ENCODE measurements at places on chromosomes 16 and 17.

DNA sequence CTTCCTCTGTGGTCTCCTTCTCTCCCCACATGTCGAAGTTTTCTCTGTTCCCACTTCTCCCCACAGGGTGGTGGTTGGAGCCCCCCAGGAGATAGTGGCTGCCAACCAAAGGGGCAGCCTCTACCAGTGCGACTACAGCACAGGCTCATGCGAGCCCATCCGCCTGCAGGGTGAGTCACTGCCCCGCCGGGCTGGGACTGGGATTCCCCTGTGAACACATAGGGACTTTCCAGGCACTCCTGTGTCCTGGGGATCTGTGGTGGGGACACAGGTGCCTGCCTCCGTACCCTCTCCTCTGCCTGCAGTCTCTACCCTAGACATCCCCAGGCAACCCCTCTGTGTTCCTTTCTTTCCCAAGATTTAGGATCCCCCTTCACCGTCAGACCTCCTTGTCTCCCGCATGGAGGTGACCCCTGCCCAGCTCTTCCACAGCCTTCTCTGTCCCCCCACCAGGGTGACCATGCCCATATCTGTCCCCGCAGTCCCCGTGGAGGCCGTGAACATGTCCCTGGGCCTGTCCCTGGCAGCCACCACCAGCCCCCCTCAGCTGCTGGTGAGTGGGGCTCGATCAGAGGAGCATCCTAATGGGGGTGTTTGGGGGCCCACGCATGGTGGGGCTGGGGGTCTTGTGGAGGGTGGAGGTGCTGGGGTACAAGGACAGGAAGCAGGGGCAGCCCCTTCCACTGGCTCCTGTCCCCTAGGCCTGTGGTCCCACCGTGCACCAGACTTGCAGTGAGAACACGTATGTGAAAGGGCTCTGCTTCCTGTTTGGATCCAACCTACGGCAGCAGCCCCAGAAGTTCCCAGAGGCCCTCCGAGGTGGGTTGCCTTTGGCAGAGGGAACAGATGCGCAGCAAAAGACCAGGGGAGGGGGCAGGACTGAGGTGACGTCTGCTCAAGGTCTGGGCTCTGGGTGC, 5.8 kb downstream of the ITGAM start:
- DNase-seq = no peak

GRCh38 chr17:15883617-15884111, 61.3 kb upstream of the ADORA2B start:
- no peak for DNase-seq

DNA sequence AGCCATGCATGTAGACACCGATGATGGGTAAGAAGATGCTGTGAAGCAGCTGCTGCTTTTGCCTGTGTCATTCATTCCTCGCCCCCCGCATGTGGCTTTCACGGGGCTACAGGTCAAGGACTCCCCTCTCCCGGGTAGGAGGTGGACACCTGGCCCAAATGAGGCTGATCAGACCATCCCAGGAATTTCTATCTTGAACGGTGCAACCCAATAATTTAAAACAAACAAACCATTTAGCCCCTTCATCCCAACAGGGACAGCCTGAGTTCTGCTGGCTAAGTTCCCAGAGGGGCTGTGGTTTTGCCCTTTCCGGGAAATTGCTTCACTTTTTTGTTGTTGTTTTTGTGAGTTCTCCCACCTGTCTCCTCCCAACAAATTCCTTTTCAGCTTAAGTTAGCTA, 137.7 kb upstream of the CDH5 start:
- no peak for DNase-seq

- peak; percentile 80 for DNase-seq
These were observed 8.0 kb downstream of the TBC1D24 start for GRCh38 chr16:2482708-2483534.

DNA sequence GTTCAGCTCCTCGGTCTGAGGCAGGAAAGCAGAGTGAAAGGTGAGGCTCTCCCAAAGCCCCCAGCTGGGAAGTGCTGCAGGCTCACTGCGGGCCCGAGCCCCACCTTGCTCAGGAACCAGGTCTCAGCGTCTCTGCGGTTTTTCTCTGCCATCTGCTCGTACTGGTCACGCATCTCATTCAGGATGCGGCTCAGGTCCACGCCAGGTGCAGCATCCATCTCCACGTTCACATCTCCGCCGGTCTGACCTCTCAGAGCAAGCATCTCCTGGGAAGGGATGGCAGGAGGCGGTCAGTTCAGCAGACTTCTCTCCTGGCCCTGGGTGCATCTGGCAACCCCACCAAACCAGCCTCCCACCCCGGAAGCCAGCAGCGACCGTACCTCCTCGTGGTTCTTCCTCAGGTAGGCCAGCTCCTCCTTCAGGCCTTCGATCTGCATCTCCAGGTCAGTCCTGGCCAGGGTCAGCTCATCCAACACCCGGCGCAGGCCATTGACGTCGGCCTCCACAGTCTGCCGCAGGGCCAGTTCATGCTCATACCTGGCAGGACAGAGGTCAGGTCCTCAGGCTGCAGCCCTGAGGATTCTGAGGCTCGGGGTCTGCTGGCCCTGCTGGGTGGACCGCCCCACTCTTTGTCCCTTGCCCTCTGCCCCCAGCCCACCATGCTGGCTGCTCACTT, 1.5 kb downstream of the KRT16 start:
- no peak for DNase-seq

- DNase-seq = no peak
These were observed 7.7 kb downstream of the WFDC1 start for GRCh38 chr16:84302111-84302954.

GRCh38 chr17:79589669-79590522, 21.0 kb downstream of the RBFOX3 start:
- DNase-seq = no peak

DNA sequence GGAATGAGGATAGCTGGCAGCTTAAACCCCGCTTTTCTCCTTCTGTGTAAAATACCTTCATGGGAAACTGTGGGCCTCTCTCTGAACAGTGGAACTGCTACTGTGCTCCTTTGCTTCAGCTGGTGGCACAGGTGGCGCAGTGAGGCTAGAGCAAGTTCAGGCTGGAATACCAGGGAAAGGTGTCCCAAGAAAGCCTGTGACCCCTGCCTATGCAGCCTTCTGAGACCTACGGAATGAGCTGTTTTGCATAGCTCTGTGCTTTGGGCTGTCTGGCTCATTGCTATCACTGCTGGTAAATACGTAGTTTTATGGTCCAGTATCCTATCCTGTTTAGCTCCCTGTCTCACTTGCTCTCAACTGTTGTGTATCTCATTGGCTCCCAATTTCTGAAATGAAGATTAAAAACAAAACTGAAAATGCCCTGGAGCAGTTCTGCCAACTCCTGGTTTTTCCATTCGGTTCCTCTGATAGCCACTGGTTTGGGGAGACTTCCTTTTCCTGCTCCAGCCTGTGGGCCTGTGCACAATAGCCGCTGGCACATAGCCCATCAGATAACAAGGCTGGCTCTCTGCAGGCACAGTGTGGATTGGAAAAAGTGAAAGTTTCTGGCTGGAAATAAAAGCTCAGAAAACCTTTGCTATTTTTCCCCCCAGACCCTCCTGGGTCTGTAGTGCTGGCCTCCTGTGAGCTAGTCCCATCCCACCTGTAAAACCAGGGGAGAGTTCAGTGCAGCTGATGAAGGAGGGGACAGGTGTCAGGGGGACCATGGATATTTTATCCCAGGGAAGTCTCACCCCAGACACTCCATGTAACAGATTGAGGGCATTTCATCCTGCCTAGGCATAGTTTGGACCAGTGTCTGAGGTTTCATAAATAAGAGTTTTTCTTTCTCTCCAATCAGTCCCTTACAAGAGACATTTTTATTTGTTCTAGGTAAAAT, 24.0 kb downstream of the LIMD2 start:
- peak; percentile 27 for DNase-seq

GRCh38 chr17:69142175-69142802, 594 bp upstream of the ABCA6 start:
- DNase-seq = no peak

- DNase-seq = no peak
These were observed 56.4 kb downstream of the MGAT5B start for GRCh38 chr17:76924345-76925342.

- DNase-seq = no peak
These were observed 40.8 kb downstream of the CCDC57 start for GRCh38 chr17:82171750-82172375.

GRCh38 chr17:67212714-67213417, 32.1 kb downstream of the HELZ start:
- DNase-seq = no peak

GRCh38 chr17:66747578-66748275, 87.2 kb upstream of the CACNG5 start:
- no peak for DNase-seq

DNA sequence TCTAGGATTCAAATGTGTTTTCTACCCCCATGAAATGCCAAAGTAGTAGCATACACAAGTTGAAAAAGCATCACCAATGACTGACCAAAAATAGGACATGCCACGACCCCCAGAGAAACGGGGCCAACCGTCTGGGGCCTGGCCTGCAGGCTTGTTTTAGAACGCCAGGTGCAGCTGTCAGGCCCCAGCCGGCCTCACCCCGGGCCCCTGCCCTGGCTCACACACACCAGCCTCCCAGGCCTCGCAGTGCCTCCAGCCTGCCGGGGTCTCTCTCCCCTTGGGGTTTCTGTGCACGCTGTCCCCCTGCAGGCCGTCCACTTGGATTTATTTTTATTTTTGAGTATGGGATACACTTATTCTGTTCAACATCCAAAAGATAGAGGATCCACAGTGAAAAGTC, 7.9 kb downstream of the KATNB1 start:
- DNase-seq = no peak

GRCh38 chr17:48812001-48812400, 5.0 kb downstream of the TTLL6 start:
- DNase-seq = no peak

DNA sequence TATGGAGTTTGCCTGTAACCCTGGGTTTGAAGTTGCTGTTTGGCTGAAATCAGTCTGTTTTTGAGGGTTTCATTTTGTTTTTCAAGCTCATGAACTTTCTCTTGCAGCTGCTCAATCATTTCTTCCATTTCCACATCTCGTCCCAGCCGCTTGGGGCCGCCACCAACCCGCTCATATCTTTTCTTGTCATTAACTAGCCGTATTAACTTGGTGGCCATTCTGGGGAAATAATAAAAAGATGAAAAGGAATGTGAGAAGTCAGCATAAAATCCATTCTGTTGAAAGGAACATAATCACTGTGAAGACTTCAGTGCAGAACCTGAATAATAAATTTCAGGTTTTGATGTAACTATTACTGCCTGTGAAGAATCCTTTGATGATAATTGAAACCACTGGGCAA, 11.5 kb downstream of the RPGRIP1L start:
- no peak for DNase-seq

DNA sequence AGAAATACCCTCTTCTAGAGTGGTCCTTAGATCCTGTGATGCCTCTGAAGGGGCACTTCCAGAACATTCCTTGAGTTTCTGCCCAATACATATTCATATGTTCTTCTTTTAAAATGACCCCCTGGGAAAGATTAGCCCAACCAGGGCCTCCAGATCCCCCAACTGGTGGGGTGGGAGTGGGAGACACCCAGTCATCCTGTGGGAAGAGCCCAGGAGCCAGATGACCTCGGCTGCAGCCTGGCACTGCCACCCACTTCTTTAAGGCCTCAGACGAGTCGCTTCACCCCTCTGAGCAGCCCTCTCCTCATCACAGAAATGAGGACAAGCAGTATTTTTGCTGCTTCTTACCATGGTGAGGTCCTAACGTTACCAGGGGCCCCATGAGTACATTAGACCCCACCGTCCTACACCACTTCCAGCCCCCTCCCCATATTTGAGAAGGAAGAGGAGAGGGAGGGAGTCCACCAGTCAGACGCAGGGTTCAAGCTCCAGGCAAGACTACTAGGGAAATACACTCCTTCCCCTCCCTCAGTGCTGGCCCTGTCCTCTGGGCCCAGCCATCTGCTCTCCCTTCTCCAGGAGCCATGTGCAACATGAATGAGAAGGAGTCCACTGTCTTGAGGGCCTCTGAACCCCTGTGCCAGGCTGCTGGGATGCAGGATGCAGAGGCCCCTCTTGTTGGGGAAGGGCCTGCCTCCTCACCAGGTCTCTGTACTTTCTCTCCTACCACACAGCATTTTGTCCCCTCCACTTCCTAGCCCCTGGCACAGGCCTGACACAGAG, 11.8 kb downstream of the MPO start:
- no peak for DNase-seq

- no peak for DNase-seq
These were observed 345 bp downstream of the EMC8 start for GRCh38 chr16:85798901-85799496.

DNA sequence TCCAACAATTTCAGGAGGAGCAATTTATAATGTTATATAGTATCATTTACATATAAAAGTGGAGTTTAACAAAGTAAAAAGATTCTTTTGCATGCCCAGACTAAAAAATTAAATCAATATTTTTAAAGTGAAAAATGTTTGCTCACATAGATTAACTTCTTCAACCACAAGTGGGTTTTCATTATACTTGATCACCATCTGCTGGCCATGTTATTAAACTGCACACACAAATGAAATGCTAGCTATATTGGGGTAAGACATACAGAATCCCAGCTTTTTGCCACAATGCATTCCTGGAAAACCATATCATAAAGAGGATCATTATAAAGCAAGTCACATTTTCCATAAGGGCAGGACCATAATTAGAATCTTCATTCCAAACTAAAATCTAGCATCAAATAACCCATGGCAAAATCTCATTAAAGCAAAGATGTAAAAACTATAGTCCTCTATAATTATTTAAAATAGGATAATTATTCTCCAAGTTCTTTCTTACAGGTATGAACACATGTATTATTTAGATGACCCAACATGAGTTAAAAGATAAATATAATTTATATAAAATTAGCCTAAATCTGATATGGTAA, 26.3 kb downstream of the CEP112 start:
- no peak for DNase-seq

GRCh38 chr17:74761931-74762330, 13.5 kb downstream of the NHERF1 start:
- DNase-seq = no peak

DNA sequence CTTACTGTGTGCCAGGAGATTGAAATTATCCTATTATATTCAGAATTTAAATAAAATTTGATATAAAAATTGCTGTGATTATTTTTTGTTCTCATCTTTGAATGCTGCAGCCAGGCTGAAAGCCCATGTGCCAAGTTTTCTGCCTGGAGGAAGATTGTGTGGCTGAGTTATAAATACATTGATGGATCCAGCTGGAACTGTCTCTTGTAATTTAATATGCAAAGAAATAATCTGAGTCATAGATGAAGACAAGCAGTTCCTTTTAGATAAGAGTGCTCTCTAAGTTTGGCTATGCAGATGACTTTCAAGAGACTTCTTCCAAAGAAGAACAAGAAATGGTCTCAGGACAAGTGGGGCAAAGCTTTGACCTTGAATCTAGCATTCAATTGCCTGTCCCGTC, 871.0 kb downstream of the CDH11 start:
- no peak for DNase-seq

Measured in anterior cingulate cortex (tissue), 58 donors.